Stimulated activated CD4-positive, alpha-beta T cell treated with anti-CD3 and anti-CD28 coated beads, Interleukin-4, amount 100 ng/mL, for 48 hours (primary cell): ENCODE measurements at places on chromosomes 6 and 20.
A peak's percentile ranks its signal among the peaks of the same experiment; 100 is the strongest.

- no peak for DNase-seq
These were observed 2.1 kb downstream of the RAET1E start for GRCh38 chr6:149895833-149896271.

GRCh38 chr20:54820392-54820791 is 345.0 kb downstream of the DOK5 start:
- DNase-seq: no peak

DNA sequence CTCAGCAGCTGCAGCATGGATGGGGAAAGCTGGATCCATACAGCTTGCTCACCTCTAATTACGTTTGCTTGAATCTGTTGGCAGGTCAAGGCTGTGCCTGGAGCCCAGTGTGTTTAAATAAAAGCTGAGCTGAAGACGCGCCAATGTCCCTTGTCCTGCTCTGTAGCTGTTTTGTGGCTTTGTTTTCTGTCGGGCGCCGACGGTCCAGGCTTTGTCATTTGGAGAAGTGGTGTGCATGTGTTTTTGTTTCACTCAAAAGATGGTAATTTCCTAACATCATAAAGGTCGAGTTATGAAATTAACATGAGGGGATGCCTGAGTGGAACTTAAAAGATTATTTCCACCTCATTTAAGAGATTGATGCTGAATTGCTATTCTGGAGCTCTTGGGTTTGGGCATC is 107.6 kb downstream of the SLC24A3 start:
- no peak for DNase-seq

DNA sequence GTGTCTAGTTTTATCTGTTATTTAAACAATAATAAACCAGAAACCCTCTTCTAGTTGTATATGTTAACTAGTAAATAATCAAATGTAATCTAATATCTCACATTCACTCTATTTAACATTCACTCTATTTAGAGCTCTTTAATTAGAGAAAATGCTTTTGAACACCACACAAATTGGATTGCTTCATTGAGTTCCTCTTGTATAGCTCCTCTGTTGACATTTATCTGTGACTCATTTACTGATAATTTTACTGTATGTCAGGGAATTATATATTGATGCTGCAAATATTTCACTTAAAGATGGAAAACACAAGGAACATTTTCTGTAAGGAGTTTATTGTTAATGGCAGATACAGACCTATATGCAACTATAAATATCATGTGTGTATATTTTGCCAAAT is 594.6 kb downstream of the COL12A1 start:
- DNase-seq: no peak

DNA sequence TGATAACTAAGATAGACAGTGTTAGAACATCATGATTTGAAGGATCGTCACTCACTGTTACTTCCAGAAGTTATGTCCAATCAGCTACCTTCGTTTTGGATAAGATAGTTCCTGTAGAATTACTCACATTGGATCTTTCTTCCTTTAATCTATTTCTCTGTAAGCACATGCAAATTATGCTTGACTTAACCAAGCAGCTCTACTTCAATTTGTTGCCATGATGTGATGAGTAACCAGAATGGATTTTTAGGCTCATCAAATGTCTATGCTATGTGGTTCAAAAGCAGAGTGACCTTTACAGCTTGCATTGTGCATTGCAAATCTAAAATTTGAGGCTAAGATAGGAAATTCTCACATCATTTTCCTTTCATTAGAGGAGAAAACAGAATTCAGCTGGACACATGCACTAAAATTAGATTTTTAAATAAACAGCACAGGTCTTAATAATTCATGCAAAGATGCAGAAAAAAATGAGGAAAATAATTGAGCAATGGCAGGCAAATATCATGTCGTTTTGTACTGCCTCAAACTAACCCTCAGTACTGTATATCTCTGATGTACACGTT is 76.7 kb upstream of the ZFP64 start:
- no peak for DNase-seq

DNA sequence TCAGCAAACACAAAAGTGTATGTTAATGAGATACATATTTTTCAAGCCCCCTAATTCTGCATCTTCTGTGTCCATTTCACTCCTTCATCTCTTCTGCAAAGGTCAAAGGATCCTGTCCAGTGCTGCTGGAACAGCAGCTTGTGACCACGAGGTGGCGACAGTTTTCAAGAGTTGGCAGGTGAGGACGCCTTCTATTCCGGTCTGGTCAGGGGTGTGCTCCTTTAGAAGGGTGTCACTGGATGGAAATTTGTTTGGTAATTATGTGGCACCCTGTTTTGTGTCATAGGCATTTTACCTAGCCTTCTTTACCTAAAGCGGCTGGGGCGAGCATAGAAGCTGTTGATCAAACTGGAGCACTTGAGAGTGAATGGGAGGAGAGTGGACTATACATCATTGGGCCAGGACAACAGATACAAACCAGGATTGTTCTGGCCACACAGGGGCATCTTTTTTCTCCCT is 32.9 kb upstream of the ERVFRD-1 start:
- DNase-seq: peak; percentile 69

DNA sequence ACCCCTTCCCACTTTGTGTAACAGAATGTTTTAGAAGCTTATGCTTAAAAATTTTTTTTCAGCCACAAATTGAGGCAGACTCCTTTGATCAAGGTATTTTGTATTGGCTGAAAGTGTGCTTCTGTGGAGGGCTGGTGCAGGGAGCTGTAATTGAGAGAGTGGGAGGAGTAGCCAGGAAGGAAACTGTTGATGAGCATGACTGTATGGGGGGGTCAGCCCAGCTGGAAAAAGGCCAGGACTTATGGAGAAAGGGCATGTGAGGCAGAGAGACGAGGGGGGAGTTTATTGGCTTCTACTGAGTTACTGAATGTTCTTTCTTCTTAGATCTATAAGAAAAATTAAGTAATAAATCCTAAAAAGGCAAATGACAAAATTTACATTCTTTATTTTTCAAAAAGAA is 13.4 kb downstream of the RFPL4B start:
- DNase-seq: no peak

DNA sequence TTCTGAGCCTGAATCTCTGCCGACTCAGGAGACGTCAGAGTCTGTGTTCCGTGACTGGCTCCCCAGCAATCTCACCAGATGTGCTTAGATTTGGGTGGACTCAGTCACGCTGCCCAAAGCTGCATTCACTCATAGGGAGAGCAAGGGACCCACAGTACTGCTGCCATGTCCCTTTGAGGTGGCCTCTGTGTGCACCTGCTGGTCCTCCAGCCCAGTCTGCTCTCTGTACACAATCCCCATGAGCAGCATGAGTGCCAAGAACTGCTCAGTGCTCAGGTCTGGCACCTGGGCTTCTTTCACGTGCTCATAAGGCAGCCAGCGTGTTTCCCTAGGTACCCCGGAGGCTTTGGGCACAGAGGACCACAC is 44.2 kb upstream of the TIAM2 start:
- DNase-seq: no peak

DNA sequence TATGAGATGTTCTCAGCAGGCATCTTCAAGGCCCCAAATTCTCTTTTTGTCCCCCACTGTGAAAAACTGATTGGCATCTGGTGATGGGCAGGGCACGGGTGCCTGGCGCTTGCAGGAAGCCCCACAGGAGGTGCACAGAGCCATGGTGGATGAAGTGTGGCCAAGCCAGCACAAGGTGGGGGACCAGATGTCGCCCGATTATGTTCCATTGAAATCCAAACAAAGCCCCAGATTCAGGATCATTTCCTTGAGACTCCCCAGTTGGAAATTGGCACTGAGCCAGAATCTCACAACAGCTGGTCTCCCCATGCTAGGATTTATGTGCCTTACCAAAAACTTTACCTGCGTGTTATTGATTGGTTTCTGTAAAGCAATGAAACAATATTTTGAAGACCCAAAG is 186.1 kb downstream of the ADAT2 start:
- DNase-seq: no peak

GRCh38 chr6:21003780-21004541 is 469.7 kb downstream of the CDKAL1 start:
- DNase-seq: no peak

- DNase-seq: no peak
These were observed 270.0 kb downstream of the ADGB start for GRCh38 chr6:146868671-146869209.

GRCh38 chr20:51444467-51444866 is 98.1 kb downstream of the NFATC2 start:
- no peak for DNase-seq

DNA sequence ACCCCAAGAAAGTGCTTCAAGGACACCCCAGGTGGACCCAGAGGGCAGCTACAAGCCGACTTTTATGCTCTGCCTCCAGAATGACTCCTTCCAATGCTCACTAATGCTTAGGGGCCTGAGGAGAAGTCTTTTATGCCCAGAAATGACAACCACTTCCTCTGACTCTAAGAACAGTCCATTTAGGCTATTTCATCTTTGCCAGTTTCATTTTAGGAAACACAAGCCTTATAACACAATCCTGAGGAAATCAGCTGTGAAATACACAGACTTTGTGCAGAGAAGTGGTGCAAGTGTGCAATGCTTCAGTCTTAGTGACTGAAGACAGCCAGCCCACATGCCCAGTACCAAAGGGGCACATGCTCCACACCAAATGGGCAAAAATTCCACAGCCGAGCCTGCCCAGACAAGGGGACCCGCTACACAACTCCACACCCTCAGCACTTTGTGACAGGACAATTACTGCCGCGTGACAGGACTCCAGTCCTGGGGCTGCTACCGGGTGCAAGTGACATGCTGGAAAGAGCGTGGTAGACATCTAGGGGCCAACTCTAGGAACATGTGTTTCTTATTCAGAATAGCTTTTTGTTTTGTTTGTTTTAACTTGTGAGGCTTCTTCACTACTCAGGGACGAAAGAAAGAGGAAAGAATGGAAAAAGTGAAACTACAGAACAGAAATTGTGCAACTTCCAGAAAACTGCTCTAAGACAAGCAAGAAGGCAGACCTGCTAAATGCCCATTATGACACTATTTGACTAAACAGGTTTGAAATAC is 28.2 kb upstream of the PLAGL1 start:
- no peak for DNase-seq

DNA sequence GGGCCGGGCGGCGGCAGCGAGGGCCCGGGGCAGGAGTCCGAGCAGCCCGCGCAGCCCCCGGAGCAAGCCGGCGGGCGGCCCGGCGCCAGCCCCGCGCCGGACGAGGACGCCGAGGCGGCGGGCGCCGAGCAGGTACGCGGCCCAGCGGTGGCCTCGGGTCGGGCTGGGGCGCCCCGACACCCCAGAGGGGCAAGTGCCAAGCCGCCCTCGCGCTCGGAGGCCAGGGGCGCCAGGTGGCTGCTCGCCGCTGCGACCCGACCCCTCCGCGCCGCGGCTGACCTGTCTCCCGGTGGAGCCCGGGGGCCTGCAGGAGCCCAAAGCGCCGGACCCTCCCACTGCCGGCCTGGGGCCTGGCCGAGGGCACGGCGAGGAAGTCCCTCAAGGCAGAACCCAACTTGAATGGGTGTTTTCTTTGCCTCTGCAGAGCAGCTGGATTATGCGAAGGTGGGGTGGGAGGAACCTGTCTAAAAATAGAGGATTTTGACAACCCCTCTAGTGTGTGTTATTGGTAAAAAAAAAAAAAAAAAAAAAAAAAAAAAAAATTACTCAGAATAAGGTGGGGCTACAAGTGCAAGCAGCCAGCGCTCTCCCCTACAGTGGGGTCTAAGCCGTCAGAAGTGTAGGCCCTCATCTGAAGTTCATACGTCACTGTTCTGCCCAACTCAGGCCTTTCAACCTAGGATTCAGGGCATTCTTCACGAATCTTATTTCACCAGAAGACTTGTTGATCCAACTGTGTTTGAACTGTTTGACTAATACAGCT is 609 bp downstream of the OGFRL1 start:
- DNase-seq: peak; percentile 4
